Spinal cord (tissue), 10 donors: ENCODE measurements at places on chromosomes 11 and 22. TPM values are rescaled to one million over a fixed set of nuclear protein-coding genes. Genes with fewer than 3 reads are reported as not detected.

TRIM51 gene
- not detected for total RNA-seq

DNA sequence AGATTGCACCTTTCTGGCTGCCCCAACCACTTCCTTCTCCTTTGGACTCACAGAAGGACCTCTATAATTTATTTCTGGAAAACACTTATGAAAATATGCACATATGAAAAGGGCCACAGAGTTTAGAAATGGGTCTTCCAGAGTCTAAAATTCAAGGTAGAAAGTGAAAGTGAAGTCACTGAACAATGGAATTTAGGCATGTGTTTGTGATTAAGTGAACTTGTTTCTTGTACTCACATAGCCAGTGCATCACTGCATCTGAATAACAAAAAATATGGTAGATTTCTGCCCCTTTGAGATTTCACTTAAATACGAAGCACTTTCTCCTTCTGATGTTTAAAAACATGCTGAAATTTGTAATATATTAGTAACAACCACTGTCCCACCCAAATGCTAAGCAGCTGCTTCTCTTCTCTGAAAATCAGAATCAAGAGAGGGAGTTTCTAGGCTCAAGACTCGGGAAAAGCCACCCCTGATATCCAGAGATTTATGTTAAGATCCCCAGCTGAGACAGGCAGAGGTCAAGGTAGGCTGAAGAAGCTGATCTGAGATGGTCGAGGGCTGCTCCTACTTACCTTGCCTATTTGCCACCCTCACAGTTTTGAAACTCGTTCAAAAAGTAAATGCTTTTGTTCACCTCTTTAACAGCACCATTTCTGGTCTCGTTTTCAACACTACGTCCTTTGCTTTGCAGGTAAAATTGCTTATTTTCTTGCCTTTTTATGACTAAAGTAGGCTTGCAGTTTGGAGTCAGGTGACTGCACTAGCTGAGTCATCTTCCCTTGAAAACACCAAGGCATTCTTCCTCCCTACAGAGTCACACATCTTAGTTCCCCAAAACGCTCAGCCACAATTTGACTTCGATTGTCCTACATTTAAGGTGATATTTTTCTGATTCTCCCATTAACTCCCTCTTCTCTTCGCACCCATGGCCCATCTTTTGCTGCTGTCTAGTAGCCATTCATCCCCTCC lies at the start of gene XKR3:
Gene XKR3, minus strand, starts transcription at position 696 of the 972 bp plus-strand sequence. CDS start 17,338 bp downstream, outside the sequence.
- no peak for DNase-seq

DNA sequence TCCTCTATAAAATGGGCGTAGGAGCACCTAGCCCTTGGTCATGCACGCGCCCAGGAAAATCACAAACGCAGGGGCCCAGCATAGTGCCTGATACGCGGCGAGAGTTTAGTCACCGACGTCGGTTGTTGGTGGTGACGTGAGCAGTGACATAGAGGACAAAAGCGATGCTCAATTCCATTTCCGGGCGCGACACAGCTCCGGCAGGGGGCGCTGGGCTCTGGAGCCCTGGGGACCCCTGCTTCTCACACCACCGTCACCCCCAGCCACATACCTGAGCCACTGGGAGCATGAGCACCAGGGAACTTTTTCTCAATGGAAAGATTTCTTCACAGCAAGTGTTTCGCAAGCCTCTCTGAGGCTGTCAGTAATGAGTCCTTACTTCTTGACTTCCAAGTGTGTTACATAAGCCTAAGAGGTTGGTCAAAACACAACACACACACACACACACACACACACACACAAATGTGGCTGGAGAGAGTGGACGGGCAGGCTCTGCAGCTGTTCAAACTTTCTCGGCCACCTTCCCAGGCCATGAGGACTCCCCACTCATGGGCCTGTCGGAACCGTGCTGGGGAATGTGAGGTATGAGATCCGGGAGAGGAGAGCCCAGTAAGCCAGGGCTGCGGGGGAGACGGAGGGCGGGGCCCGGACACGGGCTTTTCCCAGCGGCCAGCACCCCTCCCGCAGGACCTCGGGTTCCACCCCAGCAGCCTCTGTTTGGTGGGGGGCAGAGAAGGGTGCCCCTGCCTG lies 36.9 kb upstream of the LINC01488 start:
- peak; percentile 28 for DNase-seq

GRCh38 chr11:19670030-19670791 lies 42.4 kb upstream of the NAV2 start:
- DNase-seq = peak; percentile 58

DNA sequence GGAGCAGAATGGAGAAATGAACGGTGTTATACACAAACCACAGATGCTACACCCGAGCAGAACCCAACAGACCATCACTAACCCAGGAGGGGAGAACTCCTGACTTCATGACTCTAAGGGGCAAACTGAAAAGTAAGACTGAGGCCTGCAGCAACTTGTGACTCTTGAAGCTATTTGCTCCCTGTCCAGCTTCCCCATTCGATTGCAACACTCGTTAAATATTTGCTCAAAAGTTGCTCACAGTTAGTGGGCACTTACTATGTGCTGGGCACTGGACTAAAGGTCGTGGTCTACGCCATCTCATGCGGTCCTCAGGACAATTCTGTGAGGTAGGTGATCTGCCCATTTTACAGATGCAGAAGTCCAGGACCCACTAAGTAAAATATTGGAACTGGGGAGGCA lies 9.5 kb upstream of the ADA2 start:
- DNase-seq = no peak
